ENCODE measurements at places on chromosomes 4 and X.

DNA sequence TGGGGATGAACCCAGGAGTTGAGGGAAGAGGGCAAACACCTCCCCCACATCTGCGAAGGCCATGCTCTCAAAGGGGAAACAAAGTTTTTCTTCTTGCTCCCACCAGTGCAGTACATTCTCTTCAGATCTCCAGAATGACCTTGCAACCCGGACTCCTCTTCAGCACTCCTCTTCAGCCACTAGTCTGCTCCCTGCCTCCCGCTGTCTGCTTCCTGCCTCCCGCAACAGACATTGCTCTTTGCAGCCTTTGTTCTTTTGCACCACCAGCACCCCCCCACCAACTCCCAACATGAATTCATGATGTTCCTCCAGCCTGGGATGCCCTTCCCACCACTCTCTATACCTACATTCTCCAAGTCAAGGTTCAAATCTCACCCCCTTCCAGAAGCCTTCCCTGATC is 32.1 kb downstream of the UTP14A start:
- no peak for DNase-seq

DNA sequence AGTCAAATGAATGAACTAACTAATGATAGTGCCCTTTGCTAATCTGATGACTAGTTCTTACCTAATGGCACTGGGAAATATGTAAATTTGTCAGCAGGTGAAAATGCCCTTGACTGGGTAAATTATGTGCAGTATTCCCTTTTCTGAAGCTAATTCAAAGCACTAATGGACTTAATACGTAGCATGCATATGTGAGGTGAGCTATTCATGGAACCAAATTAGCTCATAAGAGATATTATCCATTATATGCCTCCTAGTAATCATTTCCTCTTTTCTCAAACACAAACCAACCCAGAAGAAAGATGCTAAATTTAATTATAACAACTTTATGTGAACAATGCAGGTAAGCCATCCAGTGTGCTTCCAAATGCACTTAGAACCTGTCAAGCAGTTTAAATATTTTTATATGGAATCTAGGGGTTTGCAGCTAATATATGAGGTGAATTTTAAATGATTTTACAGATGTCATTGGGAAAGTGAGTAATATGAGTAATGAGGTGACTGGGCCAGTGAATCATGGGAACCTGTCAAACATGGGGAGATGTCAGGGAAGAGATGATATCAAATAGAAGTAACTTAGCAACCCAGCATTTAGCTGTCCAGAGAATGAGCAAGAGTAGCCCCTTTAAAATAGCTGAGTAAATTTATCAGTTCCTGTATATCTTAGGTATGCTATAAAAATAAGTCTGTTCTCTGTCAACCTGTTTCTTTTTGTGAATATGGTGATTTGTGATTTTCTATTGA is 315.0 kb downstream of the AFF2 start:
- DNase-seq, result no peak

DNA sequence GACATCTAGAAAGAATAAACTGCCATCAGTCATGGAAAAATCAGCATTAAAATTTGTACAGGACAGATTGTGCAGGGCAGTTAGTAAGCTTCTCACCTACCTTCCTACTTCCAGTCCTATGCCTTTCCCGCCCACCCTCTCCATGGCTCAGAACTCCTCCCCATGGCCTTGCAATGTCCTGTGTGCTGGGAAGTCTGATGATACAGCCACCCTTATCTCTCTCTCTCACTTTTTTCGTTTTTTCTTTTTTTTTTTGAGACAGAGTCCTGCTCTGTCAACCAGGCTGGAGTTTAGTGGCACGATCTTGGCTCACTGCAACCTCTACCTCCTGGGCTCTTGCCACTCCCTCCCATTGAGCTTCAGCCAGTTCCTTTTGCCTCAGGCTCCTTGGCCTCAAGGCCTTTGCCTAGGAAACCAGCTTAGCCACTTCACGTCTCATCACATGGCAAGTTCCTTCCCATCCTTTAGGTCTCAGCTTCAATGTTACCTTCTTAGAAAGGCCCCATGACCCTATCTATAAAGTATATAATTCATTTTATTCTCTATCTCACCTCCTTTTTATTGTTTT is 259.7 kb downstream of the NKX6-1 start:
- DNase-seq, result no peak

GRCh38 chr4:123940604-123941003 is 544.0 kb downstream of the SPRY1 start:
- DNase-seq, result no peak

- DNase-seq, result no peak
Observed at GRCh38 chrX:19462231-19462630, 53.1 kb downstream of the MAP3K15 start.

GRCh38 chr4:71520850-71521249 is 182.0 kb downstream of the SLC4A4 start:
- no peak for DNase-seq

DNA sequence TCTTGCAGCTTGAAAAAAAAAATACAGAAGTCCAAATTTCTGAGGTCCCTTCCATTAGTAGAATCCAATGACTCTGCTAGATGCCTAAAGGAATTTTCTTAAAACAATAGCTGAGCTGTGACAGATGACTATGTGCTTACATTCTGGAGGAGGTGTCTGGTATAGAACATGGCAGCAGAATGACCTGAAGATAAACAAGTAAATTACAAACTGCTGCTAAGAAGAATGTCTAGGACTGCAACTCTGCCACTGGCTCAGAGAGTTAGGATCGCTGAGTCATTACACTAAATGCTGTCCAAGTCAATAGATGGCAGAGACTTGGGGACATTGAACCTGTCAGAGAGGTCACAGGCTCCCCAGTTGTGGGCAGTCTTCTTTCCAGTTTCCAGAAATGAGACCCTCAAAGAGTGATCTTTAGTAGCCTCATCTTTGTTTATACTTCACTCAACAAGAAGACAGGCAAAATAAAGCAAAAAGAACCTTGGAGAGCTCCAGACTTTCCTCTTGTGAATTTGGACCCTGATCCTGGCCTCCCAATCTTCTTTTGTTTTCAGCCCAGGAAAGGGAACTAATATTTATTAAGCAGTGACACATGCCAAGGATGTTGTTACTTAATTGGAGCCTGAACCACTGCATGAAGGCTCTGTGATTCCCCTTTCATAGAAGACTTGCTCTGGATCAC is 56.4 kb upstream of the SCML1 start:
- no peak for DNase-seq

DNA sequence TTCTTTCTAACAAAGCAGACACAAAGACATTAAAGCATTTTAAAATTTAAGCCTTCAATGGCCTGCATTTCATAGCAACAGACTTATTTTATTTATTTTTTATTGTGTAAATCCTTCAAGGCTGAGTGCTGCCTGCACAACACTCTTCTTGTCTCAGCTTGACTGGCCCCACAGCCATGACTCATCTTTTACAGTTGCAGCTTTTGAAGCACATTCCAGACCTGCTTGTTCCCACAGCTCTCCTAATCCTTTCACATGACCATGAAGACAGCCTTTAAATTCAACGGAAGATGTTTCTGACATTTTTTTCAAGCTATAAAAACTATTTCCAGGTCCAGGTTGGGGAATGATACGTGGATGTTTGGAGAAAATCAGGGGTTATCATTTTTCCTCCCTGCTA is 276.9 kb upstream of the TACR3 start:
- DNase-seq, result no peak

All from NCI-H1417 treated with DMSO at 0.1 percent for 48 hours (cell line).